ENCODE measurements at places on chromosomes 3 and 15.

GRCh38 chr3:24386458-24386857, 108.2 kb downstream of the THRB start:
- no peak for DNase-seq

DNA sequence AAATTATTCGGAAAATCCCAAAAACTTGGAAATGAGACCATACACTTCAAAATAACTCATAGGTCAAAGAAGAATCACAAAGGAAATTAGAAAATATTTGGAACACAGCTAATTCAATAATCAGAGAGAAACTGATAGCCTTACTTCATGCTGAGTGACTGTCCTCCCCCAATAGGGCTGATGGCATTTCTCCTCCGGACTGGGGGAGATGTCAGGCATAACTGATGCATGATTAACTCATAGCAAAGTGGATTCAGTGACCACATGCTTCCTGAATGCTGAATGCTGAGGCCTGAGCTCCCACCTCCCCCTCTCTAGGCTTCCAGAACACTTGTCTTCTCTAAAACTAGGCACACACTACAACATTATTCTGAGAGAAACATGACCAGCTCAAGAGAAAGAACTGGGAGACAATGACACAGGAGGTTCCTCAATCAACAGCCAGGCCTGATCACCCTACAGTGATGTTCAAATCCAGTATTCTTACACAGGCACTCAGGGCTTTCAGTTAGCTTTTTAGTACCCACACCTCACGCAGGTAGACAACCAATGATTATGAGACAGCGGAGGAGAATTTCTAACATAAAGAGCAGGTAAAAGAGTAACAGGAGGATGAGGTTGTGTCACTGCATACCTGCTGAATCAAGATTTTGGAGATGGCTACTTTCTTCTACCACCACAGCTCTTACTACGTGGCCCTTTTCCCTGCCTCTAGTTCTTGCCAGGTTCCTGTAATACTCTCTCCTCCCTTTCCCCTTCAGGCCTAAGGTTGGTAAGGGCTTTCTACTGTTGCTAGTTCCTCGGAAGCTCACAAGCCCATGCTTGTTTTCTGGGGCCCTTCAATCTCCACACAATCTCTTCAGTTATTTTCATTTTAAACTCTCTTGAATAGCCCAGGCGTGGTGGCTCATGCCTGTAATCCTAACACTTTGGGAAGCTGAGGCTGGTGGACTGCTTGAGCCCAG, 96.1 kb downstream of the FMN1 start:
- DNase-seq, result no peak

DNA sequence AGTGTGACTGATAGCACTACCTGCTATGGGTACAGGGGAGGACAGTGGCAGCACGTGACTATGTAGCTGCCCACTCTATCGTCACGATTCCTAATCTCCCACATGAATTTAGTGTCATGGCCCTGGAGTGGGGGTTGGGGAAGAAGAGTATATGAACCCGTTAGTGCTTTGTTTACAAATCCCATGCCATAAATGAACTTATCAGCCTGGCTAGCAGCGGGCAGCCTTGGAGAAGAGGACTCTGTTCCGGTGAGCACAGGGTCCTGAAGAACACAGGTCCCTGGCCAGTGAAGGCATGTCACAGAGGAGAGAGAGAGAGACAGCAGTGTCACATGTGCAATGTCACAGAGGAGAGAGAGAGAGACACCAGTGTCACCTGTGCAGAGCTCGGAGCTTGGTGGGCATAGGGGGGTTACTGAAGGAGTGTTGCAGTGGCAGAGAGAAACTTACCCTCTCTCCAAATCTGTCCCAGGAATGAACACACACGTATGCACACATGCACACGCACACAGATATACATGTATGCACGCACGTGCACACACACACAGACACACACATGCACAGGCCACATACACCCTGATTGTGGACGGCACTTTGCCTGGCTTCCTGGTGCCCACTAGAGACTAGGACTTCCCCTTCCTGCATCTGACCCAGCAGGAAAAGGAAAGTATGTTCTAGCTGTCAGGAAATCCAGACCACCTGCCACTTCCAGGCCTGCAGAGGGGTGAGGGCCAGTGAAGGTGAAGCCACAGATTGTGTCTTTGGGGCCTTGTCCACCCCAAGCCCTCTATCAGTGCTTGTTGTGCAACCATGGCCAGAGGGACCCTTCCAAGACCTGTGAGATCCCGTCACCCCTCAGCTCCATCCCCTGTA, 26.3 kb downstream of the ITGA11 start:
- DNase-seq, result no peak

DNA sequence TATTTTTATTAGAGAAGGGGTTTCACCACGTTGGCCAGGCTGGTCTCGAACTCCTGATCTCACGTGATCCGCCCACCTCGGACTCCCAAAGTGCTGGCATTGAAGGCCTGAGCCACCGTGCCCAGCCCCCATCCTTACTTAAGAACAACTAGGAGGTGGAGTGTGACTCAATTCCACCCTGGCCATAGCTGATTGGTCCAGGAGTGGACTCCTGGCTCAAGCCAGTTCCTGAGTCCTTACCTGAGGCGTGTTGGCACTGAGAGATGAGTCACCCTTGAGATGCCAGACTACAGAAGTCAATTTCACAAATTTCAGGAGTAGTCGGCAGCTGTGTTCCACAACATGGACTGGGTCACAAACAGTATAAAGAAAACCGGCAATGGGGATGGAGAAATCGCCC, 124.2 kb downstream of the SHQ1 start:
- DNase-seq, result no peak

GRCh38 chr15:85404176-85404917, 23.9 kb downstream of the AKAP13 start:
- no peak for DNase-seq

- DNase-seq, result no peak
Measured at GRCh38 chr3:127940116-127940515, 25.1 kb downstream of the KBTBD12 start.

- no peak for DNase-seq
Measured at GRCh38 chr3:39435006-39435748, 28.7 kb downstream of the RPSA start.

- no peak for DNase-seq
Measured at GRCh38 chr3:53187430-53187829, 26.4 kb downstream of the PRKCD start.

DNA sequence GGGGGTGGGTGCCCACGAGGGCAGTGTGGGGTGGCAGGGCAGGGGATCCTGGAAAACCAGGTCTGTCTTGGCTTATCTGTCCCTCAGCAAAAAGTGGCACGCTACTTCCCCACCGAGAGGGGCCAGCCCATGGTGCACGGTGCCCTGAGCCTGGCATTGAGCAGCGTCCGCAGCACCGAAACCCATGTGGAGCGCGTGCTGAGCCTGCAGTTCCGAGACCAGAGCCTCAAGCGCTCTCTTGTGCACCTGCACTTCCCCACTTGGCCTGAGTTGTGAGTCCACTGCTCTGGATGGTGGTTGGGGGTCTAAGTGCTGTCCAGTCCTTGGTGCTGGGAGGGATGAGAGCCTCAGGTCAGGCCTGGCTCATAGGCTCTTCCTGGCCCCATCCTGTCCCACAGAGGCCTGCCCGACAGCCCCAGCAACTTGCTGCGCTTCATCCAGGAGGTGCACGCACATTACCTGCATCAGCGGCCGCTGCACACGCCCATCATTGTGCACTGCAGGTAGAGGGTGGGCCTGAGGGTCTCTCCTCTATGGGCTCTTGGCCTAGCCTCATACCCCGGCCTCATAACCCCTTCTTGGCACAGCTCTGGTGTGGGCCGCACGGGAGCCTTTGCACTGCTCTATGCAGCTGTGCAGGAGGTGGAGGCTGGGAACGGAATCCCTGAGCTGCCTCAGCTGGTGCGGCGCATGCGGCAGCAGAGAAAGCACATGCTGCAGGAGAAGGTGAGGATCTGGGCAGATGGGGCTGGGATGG, 31.1 kb downstream of the PTPN23 start:
- DNase-seq, result no peak

GRCh38 chr3:54215521-54215920, 93.2 kb downstream of the CACNA2D3 start:
- no peak for DNase-seq

DNA sequence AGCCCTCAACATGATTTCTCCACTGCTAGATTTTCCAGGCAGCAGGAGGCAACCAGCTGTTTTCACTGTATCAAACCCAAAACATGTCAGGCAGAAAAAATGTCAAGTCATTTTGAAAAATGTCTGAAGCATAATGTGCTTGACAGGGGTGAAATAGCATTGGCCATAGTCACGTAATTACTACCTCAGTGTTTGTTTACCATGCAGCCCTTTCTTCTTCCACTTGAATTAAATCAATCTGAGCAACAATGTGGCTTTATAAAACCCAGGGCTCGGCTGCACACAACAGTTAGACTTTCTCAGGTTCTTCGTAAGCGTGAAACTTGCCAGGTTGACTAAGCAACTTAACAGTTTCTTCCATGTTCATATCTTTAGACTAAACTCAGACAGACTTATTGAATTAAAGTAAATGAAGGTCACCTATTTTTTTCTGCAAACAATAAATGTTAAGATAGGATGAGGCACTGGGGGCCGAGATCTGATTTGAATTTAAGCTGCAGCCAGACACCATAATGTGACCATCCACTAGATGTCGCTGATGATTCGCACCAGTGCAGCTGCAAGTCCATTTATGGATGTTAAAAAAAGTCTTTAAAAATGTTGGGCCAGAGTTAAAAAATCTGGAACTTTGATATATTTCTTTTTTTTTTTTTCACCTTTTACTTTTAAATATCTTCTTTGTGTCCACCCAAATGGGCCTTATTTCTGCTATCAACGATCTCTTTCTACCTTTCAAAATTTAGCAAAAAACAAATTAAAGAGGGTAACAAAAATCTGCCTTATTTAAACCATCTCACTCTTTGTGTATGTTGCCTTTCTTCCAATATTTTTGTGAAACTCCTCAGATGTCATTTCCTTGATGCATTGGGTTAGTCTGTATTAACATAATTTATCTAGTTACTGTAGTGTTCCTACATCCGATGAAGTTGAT, 305.9 kb downstream of the CACNA2D3 start:
- DNase-seq, result peak; percentile 69

GRCh38 chr15:48682942-48683651, 37.6 kb upstream of the FBN1 start:
- DNase-seq, result no peak

DNA sequence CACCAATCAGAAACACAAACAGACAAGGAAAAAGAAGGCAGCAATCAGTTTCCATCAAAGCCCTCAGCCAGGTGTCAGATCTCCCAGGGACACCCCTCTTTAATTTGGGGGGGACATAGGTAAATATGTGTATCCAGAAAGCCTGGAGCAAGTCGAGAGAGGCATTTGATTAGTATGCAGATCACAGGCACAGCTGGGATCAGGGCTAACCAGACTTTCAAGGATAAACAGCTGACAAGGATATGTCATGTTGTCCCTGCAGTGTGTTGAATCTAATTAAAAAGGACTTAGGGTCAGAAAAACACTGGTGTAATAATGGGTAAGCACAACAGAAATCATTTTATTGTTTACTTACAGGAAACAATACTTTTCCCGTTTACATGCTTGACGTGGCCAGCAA, 30.2 kb downstream of the NSMCE3 start:
- no peak for DNase-seq

- no peak for DNase-seq
Measured at GRCh38 chr3:195692354-195692685, 28.5 kb upstream of the MUC20 start.

- no peak for DNase-seq
Measured at GRCh38 chr3:35338186-35338585, 301.1 kb upstream of the ARPP21 start.

DNA sequence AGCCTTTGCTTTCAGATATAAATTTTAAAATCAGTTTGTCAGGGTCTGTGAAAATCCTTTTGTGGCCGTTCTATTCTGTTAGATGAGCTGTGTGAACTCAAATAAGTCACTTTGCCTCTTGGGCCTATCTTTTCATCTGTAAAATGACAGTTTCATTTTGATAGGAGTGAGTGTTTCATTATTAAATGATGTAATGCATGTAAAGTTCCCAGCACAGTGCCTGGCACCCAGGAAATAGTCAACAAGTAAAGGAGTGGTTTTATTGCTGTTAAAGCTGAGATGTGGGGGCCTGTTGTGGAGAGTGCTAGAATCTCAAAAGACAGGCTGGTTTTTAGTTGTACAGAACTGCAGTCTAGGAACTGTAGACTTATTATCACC, 394.5 kb upstream of the CFAP20DC start:
- DNase-seq, result no peak

- no peak for DNase-seq
Measured at GRCh38 chr15:27844018-27844666, 255.0 kb downstream of the OCA2 start.

GRCh38 chr3:189826566-189826965, 195.4 kb downstream of the TP63 start:
- no peak for DNase-seq

- no peak for DNase-seq
Measured at GRCh38 chr3:195908694-195909581, 587 bp upstream of the TNK2 start.

Data from left renal cortex interstitium (tissue), 4 donors.